Activated CD4-positive, alpha-beta T cell treated with anti-CD3 and anti-CD28 coated beads, Interleukin-2, amount 10 ng/mL, durations not matched to agents 24 days and 14 days (primary cell): ENCODE measurements at places on chromosomes 1 and 21. TPM values are rescaled to one million over a fixed set of nuclear protein-coding genes. Genes with fewer than 3 reads are reported as not detected.

- DNase-seq = no peak
Observed at GRCh38 chr1:230026572-230026971, 40.5 kb upstream of the GALNT2 start.

GRCh38 chr1:178436899-178437298 is 59.9 kb downstream of the CLEC20A start:
- DNase-seq = no peak

- DNase-seq = no peak
Observed at GRCh38 chr1:96183928-96184327, 537.7 kb upstream of the PTBP2 start.

GRCh38 chr21:37266515-37267221 is 466 bp downstream of the VPS26C start:
- DNase-seq = no peak

Gene KIF14
- total RNA-seq = 11.5 and 11.6 TPM in 2 replicates

Gene RIMKLA
- total RNA-seq = 5.0 and 5.5 TPM in 2 replicates

Gene SERPINC1
- total RNA-seq = not detected in 2 replicates

Gene ARHGEF16
- not detected in 2 replicates for total RNA-seq
